ENCODE measurements at places on chromosomes 2 and 18. TPM values are rescaled to one million over a fixed set of nuclear protein-coding genes. Genes with fewer than 3 reads are reported as not detected.

IMPACT gene
- total RNA-seq = 38.2 TPM

GRCh38 chr2:161946489-161947107 lies 127.4 kb downstream of the DPP4 start:
- no peak for DNase-seq

MYL12A gene
- 421 TPM for total RNA-seq

POTEI gene
- total RNA-seq = not detected

DOK1 gene
- total RNA-seq = 68.1 TPM

C1QL2 gene
- 11.6 TPM for total RNA-seq

PRSS56 gene
- not detected for total RNA-seq

- peak; percentile 73 for DNase-seq
Observed at GRCh38 chr18:79405781-79406575, 10.2 kb downstream of the NFATC1 start.

- DNase-seq = no peak
Observed at GRCh38 chr2:66683599-66683998, 248.7 kb downstream of the MEIS1 start.
